ENCODE measurements at places on chromosomes 12 and 14.

- DNase-seq: no peak
Observed at GRCh38 chr12:52349196-52349595, 18.1 kb downstream of the KRT85 start.

GRCh38 chr12:20950248-20950647 lies 139.7 kb downstream of the SLCO1B3 start:
- no peak for DNase-seq

- no peak for DNase-seq
Observed at GRCh38 chr12:619346-619745, 43.9 kb downstream of the NINJ2 start.

- DNase-seq: no peak
Observed at GRCh38 chr14:74586681-74587362, 25.2 kb downstream of the LTBP2 start.
